ENCODE measurements at places on chromosomes 2 and 18.
A peak's percentile ranks its signal among the peaks of the same experiment; 100 is the strongest.

- DNase-seq, result no peak
Observed at GRCh38 chr2:61537277-61537949, 743 bp downstream of the XPO1 start.

DNA sequence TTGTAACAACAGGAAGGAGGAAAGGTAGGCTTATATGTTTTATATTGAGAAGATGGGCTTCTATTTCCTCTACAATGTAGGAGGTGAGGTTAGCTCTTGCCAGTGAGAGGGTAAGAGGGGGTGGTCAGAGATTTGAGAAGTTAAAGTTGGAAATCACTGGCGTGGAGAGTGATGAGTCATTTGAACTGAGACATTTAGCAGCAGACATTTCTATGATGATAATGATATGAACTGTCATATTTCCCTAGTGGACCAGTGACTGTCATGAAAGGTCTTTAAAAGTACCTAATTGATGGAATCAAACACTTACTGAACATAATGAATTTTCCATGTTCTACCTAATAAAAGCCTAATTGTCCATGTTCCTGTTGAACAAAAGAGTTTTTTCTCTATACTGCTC, 126.1 kb downstream of the FAM161A start:
- DNase-seq, result no peak

DNA sequence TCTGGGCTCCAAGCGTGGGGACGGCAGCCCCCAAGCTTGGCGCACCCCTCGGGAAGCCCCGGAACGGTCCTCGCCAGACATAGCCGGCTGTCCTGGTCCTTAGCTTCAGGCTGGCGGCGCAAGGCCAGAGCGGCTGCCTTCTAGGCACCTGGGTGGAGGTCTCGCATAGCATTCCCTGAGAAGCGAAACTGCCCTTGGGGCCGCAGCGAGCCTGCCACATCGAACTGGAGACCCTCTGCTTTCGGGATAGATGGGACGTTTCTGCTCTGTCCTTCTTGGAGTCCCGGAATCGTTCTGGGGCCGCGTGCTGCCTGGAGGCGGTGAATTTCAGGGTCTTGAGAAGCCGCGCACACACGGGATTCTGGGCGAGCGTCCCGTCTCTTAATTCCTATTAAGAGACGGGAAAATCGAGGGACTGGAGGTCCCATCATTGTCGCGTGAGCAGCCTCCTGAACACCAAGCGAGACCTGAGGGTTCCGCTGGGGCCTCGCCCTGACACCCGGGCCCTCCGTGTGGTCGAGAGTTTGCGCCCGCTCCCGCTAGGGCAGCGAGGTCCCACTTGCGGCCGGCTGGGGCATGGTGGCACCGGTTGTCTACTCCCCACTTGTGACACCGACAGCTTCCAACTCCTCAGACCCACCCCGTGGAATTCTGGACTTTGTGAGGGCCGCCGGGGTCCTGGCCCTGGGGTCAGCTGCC, 9.7 kb upstream of the EN1 start:
- no peak for DNase-seq

- DNase-seq, result peak; percentile 22
Observed at GRCh38 chr2:233832869-233833311, 21.4 kb downstream of the HJURP start.

- DNase-seq, result peak; percentile 82
Observed at GRCh38 chr2:36403675-36404230, 48.2 kb downstream of the CRIM1 start.

GRCh38 chr2:162333968-162334367, 10.0 kb upstream of the GCA start:
- DNase-seq, result peak; percentile 36

- no peak for DNase-seq
Observed at GRCh38 chr2:181995289-181995688, 9.6 kb downstream of the PPP1R1C start.

- no peak for DNase-seq
Observed at GRCh38 chr2:9167718-9168657, 38.6 kb upstream of the ASAP2 start.

DNA sequence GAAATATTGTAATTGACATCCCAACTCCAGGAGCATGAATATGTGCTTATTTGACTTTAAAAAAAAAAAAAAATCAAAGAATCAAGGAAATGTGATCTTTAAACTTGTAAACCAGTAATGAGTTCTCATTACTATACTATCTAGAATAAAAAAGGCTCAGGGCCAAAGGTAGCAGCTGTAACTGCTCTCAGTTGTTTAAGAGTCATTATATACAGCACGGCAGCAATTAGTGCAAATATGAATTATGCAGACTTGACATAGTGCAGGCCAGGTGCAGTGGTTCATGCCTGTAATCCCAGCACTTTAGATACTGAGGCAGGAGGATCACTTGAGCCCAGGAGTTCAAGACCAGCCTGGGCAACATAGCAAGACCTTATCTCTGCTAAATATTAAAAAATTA, 125.7 kb upstream of the TTC39C start:
- DNase-seq, result no peak

- no peak for DNase-seq
Observed at GRCh38 chr2:102801858-102802699, 40.2 kb downstream of the TMEM182 start.

DNA sequence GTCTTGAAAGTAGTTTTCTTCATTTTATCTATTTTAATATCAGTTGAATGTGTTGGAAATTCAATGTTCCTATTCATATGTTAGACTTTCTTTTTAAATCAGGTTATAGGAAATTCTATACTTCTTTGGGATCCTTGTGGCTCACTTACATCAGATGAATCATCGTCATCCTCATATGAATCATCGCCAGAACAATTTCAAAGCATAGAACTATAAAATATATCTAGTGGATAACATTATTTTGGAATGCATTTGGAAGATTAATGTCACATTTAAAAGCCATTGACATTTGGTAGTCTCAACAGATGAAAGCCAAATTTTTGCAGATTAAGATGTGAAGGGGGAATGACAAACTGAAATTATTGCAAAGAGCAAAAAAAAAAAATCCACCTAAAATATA, 94.1 kb downstream of the FAM161A start:
- peak; percentile 75 for DNase-seq

GRCh38 chr2:238023608-238024007, 37.2 kb upstream of the SCLY start:
- DNase-seq, result no peak

DNA sequence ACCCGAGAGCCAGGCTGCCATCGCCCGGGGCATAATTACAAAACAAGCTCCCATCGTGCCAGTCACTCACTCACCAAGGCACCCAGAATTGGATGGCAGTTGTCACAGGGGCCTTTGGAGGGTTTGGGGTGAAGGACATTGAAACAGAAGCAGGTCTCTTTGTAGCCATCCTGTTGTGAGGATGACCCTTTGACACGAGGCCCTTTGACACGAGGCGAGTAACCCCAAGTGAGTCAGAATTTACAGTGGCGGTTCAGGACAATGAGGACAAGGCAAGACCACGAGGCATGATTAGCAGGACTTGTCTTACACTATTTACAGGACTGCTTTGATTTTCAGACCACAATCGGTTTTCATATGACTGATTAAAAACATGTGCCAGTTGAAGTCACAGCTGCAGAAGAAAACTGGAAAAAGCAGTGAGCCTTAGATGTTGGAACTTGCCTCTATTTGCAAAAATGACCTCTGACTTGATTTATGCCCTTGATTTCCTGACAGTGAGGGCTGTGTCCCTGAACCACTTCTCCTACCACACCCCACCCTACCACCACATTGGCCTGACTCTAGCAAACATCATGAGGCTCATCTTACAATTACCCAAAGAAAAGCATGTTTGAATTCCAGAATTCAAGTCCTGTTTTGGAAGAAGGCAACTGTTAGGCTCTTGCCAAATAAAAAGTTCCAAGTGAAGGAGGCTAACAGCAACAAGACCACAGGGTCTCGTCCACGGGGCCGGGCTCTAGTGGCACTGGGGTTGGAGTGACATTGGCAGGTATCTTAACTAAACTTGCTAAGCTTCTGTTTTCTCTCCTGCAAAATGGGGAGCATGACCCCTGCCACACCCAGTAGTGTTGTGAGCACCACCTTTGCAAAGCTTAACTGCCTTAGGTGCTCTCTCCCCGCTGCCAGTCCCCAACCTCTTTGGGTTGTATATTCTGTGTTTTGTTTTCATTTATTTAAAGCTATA, 64.4 kb upstream of the FOSL2 start:
- peak; percentile 50 for DNase-seq

- no peak for DNase-seq
Observed at GRCh38 chr2:106065983-106066820, 127.9 kb downstream of the UXS1 start.

- DNase-seq, result peak; percentile 77
Observed at GRCh38 chr18:58135183-58135641, 91.2 kb downstream of the NEDD4L start.

DNA sequence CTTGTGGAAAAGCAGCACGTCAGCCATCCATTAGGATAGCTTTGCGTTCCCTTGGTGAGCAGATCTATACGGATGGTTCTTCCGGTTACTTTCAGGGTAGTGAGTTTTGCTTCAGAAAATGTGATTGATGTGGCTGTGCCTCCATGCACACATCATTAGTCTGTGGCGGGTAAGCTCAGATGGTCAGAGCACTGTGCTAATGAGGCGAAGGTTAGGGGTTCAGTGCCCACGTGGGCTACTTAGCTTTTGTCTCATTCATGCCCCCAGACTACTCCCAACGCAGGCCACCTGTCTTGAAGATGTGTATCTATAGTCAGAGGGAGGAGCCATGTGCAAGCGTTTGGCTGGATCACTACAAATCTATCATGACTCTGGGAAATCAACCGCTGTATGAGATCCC, 322.8 kb upstream of the POU3F3 start:
- no peak for DNase-seq

GRCh38 chr2:216777637-216778273, 82.1 kb downstream of the TNP1 start:
- peak; percentile 72 for DNase-seq

GRCh38 chr2:128445523-128445900, 126.8 kb upstream of the HS6ST1 start:
- no peak for DNase-seq

DNA sequence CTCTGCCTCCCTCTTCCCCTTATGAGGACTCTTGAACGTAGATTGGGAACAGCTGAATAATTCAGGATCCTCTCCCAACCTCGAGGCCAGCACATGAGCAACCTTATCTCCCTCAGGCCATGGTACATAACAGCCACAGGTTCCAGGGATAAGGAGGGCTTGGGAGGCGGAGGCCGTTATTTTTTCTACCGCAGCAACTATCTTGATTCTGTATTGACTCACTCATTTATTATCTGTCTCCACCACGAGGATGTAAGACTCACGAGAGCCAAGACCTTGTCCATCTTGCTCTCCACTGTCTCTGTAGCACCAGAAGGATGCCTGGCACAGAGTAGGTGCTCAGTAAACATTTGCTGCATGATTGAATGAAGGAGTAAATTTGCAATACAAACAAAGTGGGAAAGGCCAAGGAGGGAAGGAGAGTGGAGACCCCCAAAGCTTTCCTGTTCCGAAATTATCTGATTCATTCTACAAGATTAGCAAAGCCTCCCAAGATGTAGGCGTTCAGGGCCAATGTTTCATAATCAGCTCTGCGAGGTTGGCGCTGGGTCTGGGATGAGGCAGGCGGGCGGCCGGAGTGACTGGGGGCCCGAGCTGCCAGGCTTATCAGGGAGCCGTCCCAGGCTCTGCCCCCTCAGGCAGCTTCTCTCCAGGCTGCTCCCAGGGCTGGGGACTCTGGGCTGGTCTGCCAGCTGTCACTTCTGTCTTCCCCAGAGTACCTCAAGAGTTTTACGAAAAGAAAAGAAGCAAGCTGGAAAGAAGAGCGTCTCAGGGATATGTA, 31.6 kb downstream of the INPP5D start:
- no peak for DNase-seq

DNA sequence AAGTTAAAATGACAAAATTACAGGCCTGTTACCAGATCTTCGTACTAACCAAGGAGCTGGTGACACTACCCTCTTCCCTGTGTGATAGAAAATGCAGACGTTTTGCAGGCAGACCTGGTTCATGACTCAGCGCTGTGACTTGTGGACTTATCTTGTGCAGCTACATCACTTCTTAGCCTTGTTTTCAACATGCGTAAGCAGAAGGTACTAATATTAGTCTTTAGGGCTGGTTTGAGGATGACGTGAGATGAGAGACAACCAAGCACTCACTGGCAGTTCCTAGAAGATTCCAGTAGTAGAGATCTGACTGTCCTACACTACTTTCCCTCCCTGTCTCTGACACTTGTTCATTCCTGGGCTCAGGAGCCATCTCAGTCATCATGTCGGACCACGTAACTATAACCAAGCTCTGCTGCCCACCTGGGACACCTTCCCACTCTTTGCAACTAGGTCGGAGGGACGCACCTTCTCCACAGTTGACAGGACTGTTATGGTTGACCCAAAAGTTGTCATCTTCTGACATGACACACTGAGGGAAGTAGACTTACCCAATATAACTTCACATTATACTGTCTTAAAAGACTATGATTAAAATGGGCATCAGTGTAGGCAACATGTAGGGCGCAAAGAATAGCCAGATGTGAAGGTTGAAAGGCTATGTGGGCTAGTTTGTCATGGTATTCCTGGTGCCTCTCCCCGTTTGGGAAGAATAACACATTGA, 64.8 kb downstream of the TNFRSF11A start:
- no peak for DNase-seq

- DNase-seq, result peak; percentile 64
Observed at GRCh38 chr2:23419171-23420090, 34.5 kb downstream of the KLHL29 start.

- no peak for DNase-seq
Observed at GRCh38 chr2:201208563-201209252, 25.8 kb downstream of the CASP10 start.

- peak; percentile 68 for DNase-seq
Observed at GRCh38 chr2:84882775-84883550, 2.1 kb upstream of the TRABD2A start.

GRCh38 chr2:8605351-8606065, 76.3 kb upstream of the ID2 start:
- DNase-seq, result peak; percentile 24

- no peak for DNase-seq
Observed at GRCh38 chr18:45841765-45842442, 16.4 kb downstream of the SIGLEC15 start.

DNA sequence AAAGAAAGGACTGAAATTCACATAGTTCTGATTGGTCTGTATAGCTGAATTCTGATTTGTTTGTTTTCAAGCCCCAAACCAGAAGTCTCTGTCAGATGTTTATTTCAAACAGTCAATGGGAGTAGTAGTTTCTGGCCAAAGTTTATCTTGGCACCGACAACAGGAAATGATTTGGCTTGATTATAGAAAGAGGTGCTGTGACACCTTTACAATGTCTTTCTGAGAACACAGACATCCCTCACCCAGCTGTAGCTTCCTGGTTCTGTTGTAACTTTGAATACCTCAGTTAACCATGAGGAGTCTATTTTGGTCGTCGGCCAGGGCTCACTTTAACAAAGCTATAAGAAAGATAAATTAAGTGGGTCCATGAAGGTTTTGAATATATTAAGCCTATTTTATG, 545.0 kb upstream of the ZNF804A start:
- no peak for DNase-seq

- DNase-seq, result no peak
Observed at GRCh38 chr2:36060133-36060532, 295.4 kb upstream of the CRIM1 start.

- DNase-seq, result no peak
Observed at GRCh38 chr2:183996825-183997793, 601.2 kb upstream of the ZNF804A start.

- no peak for DNase-seq
Observed at GRCh38 chr2:33522576-33522975, 46.1 kb downstream of the RASGRP3 start.

GRCh38 chr2:142323206-142323605, 192.4 kb upstream of the LRP1B start:
- DNase-seq, result no peak

Data from HCEC 1CT (cell line).